ENCODE measurements at places on chromosomes 11 and 22.

DNA sequence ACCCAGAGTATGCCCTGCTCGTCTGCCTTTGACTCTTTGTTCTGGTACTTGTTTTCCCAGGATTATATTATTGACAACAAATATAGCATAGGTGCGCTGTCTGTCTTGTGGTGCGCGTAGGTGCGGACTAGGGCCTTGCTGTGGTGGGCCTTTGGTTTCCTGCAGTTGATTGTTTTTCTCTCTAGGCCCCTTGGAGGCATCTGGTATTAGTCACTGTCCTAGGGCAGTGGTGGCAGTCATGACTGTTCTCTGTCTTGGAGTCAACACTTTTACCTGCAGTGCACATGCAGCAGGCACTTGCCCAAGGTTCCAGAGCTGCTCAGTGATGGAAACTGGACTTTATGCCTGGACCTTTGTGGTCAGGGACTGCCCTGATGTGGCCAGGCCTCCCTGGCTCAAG, 18.6 kb downstream of the PPP6R2 start:
- DNase-seq = no peak

DNA sequence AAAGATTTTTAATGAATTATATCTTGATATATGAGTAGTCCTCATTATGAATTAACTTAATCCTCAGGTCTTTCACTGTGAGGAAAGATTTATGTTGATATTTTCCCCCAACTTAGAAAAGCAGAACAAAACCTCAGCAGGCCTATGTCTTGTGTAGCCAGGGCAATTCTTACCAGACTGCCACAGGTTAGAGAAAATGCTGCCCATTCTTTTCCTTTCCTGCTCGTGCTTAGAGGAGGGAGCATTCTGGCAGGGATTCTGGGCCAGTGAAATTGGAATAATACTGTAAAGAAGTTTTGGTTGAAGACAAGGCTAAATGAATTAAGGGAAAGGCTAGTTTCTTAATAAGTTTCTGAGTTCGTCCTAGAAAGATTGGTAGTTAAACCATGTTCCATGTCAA, 56.6 kb downstream of the ZNRF3 start:
- DNase-seq = no peak

GRCh38 chr11:12286606-12287005, 90.8 kb upstream of the PARVA start:
- no peak for DNase-seq

GRCh38 chr22:19663821-19664355, 50.4 kb upstream of the SEPTIN5 start:
- DNase-seq = peak; percentile 79

DNA sequence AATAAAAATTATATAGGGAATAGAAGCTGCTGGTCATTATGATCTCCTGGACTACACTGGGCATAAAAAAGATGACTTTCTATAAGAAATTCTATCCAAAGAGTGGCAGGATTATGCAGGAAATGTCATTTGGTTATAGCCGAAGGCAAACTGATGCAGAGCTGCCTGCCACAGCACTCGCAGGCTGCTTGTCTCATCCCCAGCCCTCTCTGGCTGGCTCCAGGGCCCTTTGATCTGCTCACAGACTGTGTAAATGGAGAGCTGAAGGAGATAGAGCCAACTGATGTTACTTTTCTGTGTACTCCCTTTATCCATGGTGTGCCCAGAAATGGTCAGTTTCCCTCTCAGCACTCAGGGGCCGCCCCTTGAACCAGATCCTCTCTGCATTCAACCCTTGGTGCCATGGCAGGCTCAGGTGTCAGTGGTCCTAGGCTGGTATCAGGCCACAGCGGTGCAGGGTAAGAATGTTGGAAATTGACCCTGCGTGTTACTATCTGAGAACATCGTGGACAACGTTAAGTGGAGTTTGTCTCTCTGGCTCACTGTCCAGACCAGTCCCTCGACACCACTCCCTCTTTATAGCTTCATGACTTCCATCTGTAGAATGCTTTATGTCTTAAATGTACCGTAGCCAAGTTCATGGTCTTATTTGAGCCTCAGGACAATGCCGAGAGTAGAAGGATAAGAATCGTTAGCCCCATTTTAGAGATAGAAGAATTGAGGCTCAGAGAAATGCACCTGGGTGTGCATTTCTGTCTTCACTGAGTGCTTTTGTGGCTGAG, 27.8 kb downstream of the TEAD1 start:
- DNase-seq = no peak

DNA sequence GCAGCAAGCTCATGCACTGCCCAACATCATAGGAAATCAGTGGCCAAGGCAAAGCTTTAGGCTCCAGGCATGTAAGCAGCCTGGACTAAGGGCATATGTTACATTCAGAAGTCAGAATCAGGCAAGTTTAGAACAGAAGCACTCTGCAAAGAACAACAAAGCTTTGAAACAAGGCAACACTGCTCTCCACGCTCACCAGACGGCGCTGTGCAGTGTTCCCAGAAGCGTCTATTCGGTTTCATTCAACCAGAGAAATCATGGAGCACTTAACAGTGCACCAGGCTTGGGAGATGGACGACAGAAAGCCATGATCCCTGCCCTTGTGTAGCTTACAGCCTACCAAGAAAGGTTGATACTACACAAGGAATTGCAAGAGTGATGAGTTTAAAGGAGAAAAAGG, 555.8 kb downstream of the BUD13 start:
- peak; percentile 29 for DNase-seq

GRCh38 chr11:130476922-130477491, 28.6 kb downstream of the ADAMTS15 start:
- DNase-seq = no peak

DNA sequence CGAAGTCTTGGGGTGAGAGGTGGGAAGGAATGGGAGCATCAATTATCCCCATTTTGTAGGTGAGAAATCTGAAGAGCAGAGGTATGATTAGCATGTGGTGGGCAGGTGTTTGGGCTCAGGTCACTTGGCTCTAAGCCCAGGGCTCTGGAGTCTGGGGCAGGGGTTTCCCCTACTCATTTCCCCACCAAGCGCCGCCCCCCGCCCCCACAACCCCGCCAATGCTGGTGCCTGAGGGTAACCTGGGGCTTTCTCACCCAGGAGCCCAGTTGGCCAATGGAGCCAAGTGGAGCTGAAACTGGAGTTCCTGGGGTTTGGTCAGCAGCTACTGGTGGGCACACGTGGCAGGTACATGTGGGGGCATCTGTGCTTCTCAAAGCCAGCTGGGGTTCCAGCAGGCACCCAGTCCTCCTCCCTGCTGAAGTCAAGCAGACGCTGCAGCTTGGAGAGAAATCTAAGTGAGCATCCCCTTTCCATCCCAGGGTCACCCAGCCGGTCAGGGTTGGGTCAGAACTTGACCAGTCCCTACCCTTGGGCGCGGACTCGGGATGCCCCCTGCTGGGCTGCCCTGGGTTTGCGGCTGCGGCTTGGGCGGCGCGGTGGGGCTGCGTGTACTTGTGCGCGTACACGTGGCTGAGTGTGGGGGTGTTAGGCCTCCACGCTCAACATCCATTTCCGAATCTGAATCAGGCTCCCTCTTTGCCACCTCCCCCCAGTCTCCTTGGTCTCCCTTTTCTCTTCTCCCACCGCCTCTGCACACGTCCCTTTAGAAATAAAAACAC, 1.7 kb upstream of the CHRM1 start:
- DNase-seq = no peak

- DNase-seq = peak; percentile 34
These were observed 1.8 kb downstream of the CELF1 start for GRCh38 chr11:47551086-47551485.

DNA sequence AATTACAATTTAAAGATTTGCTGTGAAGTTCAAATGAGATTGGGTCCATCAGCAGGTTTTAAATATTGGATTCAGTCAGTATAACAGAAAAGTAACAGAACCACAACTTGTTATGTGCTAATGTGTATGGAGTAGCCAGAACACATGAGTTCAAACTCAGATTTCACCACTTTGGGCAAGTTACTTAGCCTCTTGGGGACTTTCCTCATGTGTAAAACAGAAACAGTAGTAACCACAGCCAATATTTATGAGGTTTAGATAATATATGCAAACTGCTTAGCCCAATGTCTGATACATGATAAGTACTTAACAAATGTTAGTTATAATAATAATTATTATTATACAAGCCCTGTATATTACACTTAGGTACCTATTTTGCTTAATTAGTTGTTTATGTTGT, 21.8 kb upstream of the SLC5A12 start:
- no peak for DNase-seq

- no peak for DNase-seq
These were observed 59.7 kb downstream of the MICAL3 start for GRCh38 chr22:17964643-17965042.
